ENCODE measurements at places on chromosomes 5 and 9.

DNA sequence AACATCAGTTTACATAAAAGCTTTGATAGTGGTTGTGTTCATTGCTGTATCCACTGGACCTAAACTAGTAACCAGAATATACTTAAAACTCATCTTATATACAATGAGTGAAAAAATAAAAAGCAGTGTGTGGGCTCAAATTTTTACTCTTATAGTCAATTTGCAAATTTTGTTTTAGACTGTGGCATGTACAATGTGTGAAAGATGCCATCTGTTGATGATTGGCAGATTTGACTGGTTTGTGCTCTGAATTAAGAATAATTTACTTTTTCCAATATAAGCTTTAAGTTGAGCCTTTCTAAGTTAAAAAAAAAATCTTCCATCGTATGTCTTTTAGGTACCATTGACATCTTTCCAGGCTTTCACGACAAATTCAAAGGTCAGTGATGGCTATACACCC, 42.4 kb upstream of the F2RL1 start:
- no peak for DNase-seq

GRCh38 chr9:84177407-84177806, 163.2 kb downstream of the SLC28A3 start:
- DNase-seq = no peak

DNA sequence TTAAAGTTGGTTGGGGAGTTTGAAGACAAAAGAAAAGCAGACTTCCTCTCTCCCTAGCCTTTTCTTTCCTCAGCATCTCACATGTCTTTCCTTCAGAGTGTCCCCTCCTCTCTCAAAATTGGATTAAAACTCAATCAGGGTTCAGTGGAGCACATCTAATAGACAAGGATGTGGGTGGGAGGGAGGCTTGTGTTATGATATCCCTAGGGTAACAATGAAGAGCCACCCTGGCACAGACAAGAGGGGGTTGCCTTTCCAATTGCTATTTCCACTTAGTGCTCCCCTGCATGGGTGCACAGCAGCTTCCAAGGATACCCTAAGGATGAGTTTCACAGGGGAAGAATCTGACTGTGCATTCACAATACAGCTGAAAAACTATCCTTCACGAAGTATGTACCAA, 585.2 kb upstream of the C9orf72 start:
- no peak for DNase-seq

GRCh38 chr5:3121813-3122212, 370.3 kb upstream of the IRX2 start:
- no peak for DNase-seq

DNA sequence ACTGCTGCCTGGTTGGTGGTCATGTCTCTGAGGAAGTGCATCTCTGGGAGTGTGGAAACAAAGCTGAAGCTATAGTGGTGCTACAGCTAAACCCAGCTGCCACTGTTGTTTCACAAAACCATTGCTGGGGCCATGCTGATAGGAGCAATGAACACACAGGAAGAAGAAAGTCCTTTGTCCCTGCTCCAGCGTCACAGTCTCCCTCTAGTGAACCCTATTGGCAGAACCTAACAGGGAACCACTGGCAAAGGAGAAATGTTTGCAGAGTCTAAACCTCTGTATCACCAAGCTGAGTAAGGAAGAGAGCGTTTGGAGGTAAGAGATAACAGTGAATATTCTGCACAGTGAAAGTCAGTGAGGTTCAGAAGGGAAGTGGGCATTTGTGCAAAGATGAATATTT, 244.0 kb downstream of the YTHDC2 start:
- DNase-seq = no peak

All from skeletal muscle cell (primary cell).